Ureter (tissue), 1 donor: ENCODE measurements at places on chromosomes 5 and 9. TPM values are rescaled to one million over a fixed set of nuclear protein-coding genes. Genes with fewer than 3 reads are reported as not detected.
A peak's percentile ranks its signal among the peaks of the same experiment; 100 is the strongest.

DNA sequence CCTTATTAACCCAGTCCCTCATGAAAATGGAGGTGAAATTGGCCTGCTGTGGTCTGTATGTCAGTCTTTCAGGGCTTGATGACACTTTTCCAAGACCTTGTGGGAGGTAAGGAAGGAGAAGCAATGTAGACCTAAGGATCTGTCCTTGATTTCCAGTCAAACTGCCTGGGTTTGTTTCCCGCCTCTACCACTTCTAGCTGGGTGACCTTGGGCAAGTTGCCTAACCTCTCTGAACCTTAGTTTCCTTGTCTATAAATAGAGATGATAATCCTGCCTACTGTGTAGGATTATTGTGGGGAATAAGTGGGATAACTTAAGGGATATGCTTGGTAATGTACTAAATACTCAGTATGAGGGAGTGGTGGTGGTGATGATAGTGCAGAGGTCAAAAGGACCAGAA, 59.7 kb downstream of the PPARGC1B start:
- DNase-seq: no peak

GRCh38 chr5:161513942-161514341, 32.6 kb downstream of the GABRB2 start:
- no peak for DNase-seq

DNA sequence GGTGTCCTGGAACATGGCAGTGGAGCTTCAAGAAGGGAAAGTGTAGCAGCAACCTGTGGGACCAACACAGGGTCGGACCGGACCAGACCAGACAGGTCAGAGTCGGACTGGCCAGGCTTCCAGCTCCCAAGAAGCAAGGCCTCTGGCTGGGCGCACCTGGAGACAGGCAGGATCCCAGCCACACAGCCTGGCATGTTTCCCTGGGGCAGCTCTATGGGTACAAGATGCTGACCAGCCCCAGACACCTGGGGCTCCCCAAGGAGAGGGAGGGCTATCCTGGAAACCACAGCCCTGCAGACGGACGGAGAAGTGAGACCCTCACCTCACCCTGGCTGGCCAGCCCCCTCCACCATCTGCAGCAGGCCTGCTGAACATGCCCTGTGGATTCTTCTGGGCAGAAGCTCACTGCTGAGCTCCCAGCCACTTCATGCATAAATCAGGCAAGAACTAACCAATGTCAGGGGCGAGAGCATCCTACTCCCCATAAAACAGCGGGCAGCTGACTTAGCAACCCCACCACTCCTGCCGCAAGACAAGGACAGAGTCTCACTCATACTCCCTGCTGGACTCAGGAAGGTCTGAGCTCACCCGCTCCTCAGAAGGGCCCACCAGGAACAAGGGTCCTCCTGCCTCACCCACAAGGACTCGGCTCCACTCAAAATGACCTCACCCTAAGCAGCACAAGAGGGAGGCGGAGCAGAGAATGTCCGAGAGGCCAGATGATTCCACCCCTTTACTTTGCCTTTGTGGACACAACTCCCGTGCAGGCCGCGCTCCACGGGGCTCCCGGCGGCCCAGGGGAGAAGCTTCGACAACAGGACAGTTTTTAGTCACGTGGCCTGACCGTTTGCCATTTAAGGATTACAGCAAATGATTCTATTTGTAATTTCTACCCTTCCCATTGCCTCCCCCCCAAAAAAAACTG, 2.9 kb upstream of the DPH7 start:
- DNase-seq: no peak

- DNase-seq: no peak
Measured at GRCh38 chr9:19554529-19554928, 145.7 kb downstream of the ACER2 start.

DNA sequence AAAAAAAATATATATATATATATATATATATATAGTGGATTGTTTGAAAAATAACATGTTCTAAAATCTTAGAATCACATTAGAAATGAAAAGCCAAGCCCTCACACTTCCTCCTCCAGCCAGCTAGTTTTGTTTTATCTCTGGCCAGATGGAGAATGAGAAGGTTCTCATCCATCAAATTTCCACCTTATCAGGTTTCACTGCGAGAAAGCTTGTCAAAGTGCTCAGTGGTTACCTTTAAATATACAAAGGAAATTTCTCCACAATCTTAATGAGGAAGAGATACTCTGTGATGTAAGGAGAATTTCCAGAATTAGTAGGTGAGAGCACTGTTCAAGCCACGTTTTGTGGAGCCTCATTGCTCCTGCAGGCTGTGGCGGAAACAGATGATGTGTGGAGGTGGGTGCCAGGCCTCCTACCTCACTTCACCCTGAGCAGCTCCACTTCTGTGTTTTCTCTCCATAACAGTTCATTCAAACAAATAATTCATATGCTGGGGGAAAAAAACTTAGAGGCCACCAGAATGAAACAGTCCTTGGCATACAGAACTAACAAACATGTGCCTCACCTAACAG, 71.9 kb downstream of the CDK5RAP2 start:
- DNase-seq: no peak

DNA sequence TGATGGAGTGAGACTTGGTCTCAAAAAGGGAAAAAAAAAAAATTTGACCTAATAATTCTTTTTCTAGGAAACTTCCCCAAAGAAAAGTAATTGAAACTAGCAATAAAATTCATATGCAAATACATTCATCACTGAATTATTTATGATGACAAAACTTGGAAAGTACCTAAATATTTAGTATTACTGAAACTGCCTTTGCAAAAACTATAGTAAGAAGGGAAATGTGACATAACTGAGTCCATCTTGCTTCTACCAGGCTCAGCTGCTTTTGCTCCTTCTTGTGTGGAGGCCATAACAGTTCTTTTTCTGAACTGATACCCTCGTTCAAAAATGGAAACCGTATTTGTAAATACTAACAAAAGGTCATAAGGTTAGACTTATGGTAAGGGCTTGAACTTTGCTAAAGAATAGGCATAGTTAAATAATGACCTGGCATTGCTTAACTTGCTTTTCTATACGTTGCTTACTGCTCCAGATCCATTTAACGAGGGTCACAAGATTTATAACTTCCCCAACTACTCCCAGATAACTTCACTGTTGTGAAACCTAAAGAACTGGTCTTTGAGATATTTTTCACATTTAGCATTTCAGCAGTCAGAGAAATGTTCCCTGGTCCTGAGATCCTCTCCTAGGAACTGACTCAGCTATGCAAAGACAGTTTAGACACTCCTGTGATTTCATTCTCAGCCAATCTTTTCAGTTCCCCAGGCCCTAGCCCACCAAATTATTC, 68.4 kb downstream of the CFAP95 start:
- DNase-seq: no peak

DNA sequence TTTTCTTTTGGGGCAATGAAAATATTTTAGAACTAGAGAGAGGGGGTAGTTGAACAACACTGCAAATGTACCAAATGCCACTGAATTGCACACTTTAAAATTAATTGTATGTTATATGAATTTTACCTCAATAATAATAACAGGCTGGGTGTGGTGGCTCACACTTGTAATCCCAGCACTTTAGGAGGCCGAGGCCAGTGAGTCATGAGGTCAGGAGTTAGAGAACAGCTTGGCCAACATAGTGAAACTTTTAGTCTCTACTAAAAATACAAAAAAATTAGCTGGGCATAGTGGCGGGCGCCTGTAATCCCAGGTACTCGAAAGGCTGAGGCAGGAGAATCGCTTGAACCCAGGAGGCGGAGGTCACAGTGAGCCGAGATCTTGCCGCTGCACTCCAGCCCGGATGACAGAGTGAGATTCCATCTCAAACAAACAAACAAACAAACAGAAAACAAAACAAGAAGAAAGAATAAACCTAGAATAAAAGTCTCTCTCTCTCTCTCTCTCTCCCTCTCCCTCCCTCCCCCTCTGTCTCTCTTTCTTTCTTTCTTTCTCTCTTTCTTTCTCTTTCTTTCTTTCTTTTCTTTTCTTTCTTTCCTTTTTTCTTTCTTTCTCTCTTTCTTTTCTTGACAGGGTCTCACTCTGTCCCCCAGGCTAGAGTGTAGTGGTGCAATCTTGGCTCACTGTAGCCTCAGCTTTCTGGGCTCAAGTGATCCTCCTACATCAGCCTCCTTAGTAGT, 91.1 kb downstream of the BASP1 start:
- no peak for DNase-seq

DNA sequence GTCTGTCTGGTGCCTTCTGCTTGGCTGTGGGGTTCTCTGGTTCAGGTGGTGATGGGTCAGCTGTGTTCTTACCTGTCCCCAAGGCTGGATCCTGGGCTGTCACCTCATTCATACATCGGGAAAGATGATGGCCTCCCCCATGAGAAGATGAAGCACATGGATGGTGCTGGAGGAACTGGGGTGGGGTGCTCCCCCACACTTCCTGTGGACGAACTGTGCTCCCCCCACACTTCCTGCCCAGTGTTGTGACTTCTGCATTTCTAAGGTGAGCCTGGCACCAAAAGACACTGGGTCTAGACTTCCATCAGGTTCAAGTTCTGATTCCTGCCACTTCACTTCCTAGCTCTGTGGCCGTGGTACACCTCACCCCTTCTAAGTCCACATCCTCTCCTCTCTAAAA, 4.3 kb upstream of the SURF6 start:
- no peak for DNase-seq

DNA sequence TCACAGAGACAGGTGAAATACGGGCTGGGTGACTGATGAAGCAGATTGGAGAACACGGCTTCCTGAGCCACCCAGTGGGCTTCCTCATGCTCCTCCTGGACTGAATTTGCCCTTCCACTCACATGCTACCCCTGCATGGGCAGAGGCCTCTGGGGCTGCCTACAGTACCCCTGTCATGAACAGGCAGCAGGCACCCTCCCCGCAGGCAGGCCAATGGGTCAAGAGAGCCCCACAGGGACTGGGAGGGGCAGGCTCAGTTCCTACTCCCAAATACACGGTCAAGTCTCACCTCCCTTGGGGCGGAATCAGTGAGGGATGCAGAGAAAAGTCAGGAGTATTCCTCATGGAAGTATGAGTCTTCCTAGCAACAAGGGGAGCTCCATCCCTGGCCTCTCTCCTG, 48.6 kb upstream of the ZBTB43 start:
- peak; percentile 19 for DNase-seq

DNA sequence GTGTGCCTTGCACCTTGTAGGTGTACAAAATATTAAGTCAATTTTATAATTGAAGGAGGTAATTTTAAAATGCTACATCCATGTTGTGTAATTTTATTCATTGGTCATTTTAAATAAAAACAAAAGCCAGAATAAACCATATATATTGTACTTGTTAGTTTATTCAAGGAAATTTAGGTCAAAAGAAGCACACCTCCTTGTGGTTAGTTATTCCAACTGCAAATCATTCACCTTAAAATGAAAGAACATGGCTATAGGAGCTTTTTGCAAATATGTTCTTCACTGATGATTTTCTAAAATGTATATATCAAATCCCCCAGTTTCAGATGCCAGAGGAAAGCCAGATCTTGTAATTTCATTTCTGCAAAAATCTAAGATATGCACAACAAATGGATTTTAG, 5.4 kb upstream of the MOCS2 start:
- no peak for DNase-seq

DNA sequence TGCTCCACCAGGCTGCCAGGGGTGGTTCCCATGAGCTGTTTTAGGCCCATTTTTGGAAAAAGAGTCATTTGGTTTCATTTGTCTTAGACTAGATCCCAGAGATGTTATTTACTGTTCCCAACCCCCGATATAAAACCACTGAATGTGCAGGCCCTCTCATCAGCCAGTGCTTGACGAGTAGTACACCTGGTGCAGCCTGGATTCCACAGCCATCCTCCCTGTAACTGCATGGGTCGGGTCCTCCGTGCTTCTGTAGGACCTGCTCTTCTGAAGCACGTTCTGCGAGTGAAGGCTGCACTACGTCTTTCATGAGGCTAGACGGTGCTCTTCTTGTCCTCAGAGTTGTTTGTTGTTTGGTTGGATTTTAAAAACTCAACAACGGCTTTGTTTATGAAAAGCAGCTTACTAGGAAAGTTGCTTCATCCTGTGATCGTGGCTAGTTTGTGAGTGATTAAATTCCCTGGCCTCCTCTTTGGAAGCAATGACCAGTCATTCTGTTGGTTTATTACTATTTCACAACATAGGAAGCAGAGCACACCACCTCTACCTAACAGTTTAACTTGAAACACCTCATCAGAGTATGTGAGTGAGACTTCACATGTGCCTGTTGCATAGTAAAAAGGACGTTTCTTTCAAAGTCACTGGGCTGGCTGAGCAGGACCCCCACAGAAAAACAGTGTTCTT, 135.2 kb downstream of the AOPEP start:
- DNase-seq: no peak

Gene ANKRD31
- total RNA-seq: 1.0 TPM

Gene MEGF10
- total RNA-seq: 1.1 TPM

Gene USP20
- total RNA-seq: 42.1 TPM
